IMR-90 (cell line): ENCODE measurements at places on chromosomes 4 and X.

GRCh38 chr4:168528131-168528949 lies 31.5 kb downstream of the PALLD start:
- DNase-seq, result peak; percentile 62

DNA sequence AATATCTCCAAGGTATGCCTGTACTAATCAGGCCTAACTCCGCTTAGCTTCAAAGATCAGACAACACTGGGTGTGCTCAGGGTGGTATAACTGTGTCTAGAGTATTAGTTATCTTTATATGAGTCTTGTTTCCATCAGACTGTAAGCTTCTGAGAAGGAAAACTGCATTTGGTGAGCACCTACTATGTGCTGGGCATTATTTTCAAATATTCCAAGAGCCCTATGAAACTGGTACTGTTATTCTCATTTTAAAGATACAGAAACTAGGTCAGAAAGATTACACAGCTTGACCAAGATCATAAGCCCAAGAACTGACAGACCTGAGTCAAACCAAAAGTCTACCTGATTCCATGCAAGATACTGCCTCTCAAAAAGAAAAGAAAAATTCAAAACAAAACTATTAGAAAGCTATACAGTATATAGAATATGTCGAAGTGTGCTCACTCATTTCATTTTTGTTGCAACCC lies 44.4 kb downstream of the LRBA start:
- no peak for DNase-seq

DNA sequence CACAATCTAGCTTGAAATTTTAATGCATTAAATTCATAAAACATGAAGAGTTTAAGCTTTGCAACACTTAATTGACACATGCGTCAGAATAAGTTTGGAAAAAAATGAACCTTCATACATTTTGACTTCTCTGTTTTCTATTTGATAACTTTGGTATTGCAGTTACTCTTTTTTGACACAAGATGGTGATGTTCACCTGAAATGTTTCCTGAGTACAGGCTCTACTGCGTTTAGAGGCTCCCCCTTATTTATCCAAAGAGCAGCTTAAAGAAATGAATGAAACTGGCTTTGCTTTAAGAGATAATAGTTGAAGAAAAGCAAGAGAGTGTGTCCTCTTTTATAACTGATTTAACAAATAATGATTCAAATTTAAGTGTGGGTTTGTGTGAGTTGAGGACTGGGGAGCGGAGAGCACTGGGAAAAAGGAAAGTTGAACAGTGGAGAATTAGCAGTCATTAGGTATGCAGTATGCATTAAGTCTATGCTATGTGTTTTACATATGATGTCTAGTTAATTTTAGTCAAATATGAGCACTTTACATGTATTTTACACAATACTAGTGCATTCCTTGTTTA lies 180.6 kb upstream of the NUDT6 start:
- DNase-seq, result peak; percentile 69

GRCh38 chr4:165718660-165719059 lies 154.4 kb upstream of the TLL1 start:
- no peak for DNase-seq

GRCh38 chr4:67568820-67569219 lies 10.3 kb downstream of the STAP1 start:
- peak; percentile 4 for DNase-seq

DNA sequence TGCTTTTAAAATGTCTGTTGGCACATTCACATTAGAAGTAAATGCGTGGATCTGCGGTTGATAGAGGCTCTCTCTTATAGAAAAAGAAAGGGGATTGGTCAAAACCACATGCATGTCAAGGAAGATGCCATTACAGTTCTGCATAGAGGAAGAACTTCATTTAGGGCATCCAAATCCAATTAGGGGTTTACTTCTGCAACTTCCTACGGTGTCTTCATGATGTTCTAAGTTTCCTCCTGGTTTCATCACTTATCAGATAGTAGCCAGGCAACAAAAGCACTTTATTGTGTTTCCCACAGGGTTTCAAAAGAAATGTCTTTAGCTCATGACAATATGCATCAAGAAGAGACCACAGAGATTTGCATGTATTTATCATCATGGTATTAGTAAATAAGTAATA lies 136.0 kb upstream of the HPGD start:
- DNase-seq, result no peak

- no peak for DNase-seq
Observed at GRCh38 chrX:54615109-54615508, 85.1 kb downstream of the GNL3L start.
